ENCODE measurements at places on chromosomes 11 and 22.

- no peaks in the 10 kb centered on the region for H3K36me3 ChIP-seq
- no peak for DNase-seq
- H3K27me3 ChIP-seq = no peaks in the 10 kb centered on the region
- no peaks in the 10 kb centered on the region for H3K4me1 ChIP-seq
- no peak overlapping the region for H3K4me3 ChIP-seq
Observed at GRCh38 chr11:91926965-91927364, 297.7 kb upstream of the FAT3 start.

DNA sequence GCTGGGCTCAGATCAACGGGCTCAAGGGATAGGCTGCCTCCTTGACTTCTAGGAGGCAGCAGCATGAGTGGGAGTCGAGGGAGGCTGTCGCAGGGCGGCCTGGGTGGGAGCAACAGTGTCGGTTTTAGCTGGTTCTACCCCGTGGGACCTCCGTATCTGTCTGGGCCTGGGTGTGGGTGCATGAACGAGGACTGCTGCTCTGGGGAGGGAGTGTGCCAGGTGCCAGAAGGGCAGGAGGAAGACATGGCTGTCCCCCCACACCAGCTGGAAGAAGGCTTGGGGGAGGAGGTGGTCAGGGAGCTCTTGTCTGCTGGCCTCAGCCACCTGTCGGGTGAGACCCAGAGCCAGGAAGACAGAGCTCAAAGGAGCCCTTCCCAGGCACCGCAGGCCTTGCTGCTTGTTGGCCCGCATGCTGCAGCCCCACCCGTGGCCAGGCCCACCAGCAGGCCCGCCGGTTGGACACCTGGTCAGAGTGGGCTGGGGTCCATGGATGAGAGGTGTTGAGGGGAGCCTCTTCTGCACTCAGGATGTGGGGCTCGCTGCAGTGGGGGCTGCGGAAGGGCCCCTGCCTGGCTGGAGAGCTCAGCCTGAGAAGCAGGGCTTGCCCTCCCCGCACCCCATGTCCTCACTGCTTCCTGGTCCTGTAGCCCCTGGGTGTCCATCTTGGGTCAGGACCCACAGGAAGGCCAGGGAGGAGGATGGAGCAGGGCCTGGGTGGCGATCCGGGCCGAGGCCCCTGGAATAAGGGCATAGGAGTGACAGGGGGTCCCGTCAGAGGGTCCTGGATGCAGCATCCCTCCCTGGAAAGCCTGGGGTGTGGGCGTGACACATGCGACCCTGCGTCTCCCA lies 3.4 kb downstream of the CEND1 start:
- H3K36me3 ChIP-seq = no peaks in the 10 kb centered on the region
- peaks cover 8% of the 10 kb centered on the region for H3K27me3 ChIP-seq
- no peak overlapping the region for H3K27ac ChIP-seq
- no peak for DNase-seq
- H3K4me1 ChIP-seq = peaks cover 16% of the 10 kb centered on the region

- H3K4me1 ChIP-seq = no peaks in the 10 kb centered on the region
- H3K36me3 ChIP-seq = peaks cover 8% of the 10 kb centered on the region
- H3K27ac ChIP-seq = no peak overlapping the region
- H3K4me3 ChIP-seq = no peak overlapping the region
- no peak for DNase-seq
Observed at GRCh38 chr11:46801694-46802470, 44.2 kb downstream of the CKAP5 start.

DNA sequence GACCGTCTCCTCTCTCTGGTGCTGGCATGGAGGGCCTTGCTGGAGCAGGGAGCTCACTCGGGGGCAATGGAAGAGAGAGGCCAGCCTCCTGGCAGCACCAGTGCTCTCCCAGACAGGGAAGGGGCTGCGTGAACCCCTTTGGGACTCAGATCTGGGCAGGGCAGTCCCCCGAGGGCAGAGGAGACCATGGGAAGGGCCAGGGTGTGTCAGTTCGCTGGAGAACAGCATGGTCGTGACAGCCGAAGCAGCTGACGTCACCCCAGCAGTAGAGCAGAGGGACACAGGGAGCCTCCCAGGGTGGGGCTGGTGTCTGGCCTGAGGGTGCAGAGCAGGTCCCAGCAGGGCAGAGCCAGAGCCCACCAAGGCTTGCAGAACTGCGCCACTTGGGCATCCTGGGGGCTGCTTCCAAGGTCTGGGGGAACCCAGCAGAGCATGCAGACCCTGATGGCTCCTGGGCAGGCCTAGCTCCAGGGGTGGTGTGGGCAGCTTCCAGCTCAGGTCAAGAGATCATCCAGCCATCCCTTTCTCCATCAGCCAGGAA lies 71.0 kb upstream of the KCNQ1OT1 start:
- no peaks in the 10 kb centered on the region for H3K36me3 ChIP-seq
- H3K4me3 ChIP-seq = no peak overlapping the region
- no peaks in the 10 kb centered on the region for H3K4me1 ChIP-seq
- H3K27ac ChIP-seq = no peak overlapping the region
- no peak for DNase-seq

DNA sequence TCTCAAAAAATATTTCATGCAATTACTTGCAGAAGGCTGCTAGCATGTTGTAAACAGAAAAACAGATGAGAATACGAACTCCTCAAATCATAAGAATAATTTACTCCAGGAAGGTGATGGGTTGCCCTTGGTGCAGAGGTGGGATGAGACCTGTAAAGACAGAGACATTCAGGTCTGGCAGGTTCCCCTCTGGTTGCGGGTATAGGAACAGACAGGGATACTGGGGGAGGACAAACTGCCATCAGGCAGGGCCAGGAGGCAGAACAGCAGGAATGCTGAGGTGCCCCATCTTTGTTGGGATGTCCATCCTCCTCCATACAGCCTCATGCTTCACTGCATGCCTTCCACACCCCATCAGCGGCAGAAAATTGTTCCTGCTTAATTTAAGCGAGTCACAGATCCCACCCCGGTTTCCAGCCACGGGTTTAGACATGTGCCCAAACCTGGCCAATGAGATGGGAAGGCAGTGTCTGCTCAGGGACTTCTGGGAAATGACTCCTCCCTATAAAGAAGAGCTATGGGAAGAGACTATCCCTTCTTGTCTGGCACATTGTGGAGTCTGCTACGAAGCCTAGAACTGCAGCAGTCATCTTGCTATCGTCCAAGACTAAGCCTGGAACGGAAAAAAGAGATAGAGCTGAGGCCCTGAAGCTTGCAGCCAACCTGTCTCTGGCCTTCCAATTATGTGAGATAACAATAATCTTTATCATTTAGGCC lies 23.1 kb upstream of the IRAG1 start:
- H3K4me3 ChIP-seq = no peak overlapping the region
- no peak overlapping the region for H3K27ac ChIP-seq
- H3K27me3 ChIP-seq = no peaks in the 10 kb centered on the region
- no peaks in the 10 kb centered on the region for H3K4me1 ChIP-seq
- no peak for DNase-seq

- DNase-seq = no peak
- no peaks in the 10 kb centered on the region for H3K27me3 ChIP-seq
- no peak overlapping the region for H3K27ac ChIP-seq
- H3K4me1 ChIP-seq = no peaks in the 10 kb centered on the region
- no peak overlapping the region for H3K4me3 ChIP-seq
- peaks cover 37% of the 10 kb centered on the region for H3K36me3 ChIP-seq
Observed at GRCh38 chr11:47236482-47236881, 12.1 kb downstream of the ACP2 start.

GRCh38 chr11:80860632-80861031 lies 1419.8 kb upstream of the TENM4 start:
- DNase-seq = no peak
- no peaks in the 10 kb centered on the region for H3K36me3 ChIP-seq
- no peaks in the 10 kb centered on the region for H3K27me3 ChIP-seq
- no peak overlapping the region for H3K27ac ChIP-seq
- H3K4me3 ChIP-seq = no peak overlapping the region

DNA sequence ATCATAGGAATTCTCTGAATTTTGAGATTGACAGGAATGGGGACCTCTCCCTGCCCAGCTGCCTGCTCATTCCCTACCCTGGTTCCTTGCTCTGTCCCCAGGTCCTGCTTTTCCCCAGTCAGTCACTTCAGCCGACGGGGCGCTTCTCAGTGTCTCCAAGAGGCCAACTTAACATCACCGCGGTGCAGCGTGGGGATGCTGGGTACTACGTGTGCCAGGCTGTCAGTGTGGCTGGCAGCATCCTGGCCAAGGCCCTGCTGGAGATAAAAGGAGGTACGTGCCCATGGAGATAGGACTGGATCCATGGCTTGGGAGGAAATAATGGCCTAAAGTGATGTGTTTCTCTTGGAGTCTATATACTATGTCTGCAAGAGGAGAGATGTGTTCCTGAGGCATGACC lies 7.0 kb downstream of the ROBO3 start:
- no peak for DNase-seq
- no peaks in the 10 kb centered on the region for H3K27me3 ChIP-seq
- H3K4me3 ChIP-seq = no peak overlapping the region
- H3K36me3 ChIP-seq = no peaks in the 10 kb centered on the region

- H3K4me3 ChIP-seq = no peak overlapping the region
- no peaks in the 10 kb centered on the region for H3K36me3 ChIP-seq
- no peak for DNase-seq
- no peaks in the 10 kb centered on the region for H3K4me1 ChIP-seq
- no peak overlapping the region for H3K27ac ChIP-seq
- H3K27me3 ChIP-seq = no peaks in the 10 kb centered on the region
Observed at GRCh38 chr11:125236072-125236825, 71.7 kb downstream of the PKNOX2 start.

- H3K4me1 ChIP-seq = no peaks in the 10 kb centered on the region
- H3K4me3 ChIP-seq = no peak overlapping the region
- H3K27me3 ChIP-seq = no peaks in the 10 kb centered on the region
- no peak for DNase-seq
- no peaks in the 10 kb centered on the region for H3K36me3 ChIP-seq
- no peak overlapping the region for H3K27ac ChIP-seq
Observed at GRCh38 chr11:62487738-62488551, 58.7 kb downstream of the AHNAK start.

- H3K27me3 ChIP-seq = no peaks in the 10 kb centered on the region
- H3K4me3 ChIP-seq = peak overlapping the region; percentile 29
- H3K36me3 ChIP-seq = no peaks in the 10 kb centered on the region
- H3K27ac ChIP-seq = peak overlapping the region; percentile 84
- peaks cover 46% of the 10 kb centered on the region for H3K4me1 ChIP-seq
Observed at GRCh38 chr11:43987384-43988039, 45.1 kb downstream of the C11orf96 start.

DNA sequence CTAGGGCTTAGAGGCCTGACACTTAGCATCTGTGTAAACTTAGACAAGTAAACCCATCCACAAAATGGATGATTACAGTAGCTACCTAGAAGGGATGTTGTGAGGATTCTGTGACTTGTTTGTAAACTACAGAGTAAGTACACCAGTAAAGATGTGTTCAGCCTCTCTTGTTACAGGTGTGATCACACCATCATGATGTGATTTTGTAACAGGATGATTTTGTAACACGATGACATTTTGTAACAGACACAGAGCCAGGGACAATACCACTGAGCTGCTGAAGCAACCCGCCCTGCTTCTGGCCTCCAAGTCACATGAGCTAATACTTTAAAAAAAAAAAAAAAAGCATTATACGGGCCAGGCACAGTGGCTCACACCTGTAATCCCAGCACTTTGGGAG lies 17.0 kb downstream of the FADD start:
- H3K27ac ChIP-seq = no peak overlapping the region
- H3K27me3 ChIP-seq = no peaks in the 10 kb centered on the region
- H3K36me3 ChIP-seq = no peaks in the 10 kb centered on the region
- DNase-seq = no peak
- H3K4me1 ChIP-seq = no peaks in the 10 kb centered on the region

- H3K36me3 ChIP-seq = no peaks in the 10 kb centered on the region
- H3K4me1 ChIP-seq = no peaks in the 10 kb centered on the region
- H3K4me3 ChIP-seq = no peak overlapping the region
- DNase-seq = no peak
- H3K27ac ChIP-seq = no peak overlapping the region
- no peaks in the 10 kb centered on the region for H3K27me3 ChIP-seq
Observed at GRCh38 chr11:69828971-69829344, 9.7 kb upstream of the FGF3 start.

Measured in thoracic aorta (tissue), 2 donors.